CD8-positive, alpha-beta memory T cell (primary cell): ENCODE measurements at places on chromosomes 7 and 10.

DNA sequence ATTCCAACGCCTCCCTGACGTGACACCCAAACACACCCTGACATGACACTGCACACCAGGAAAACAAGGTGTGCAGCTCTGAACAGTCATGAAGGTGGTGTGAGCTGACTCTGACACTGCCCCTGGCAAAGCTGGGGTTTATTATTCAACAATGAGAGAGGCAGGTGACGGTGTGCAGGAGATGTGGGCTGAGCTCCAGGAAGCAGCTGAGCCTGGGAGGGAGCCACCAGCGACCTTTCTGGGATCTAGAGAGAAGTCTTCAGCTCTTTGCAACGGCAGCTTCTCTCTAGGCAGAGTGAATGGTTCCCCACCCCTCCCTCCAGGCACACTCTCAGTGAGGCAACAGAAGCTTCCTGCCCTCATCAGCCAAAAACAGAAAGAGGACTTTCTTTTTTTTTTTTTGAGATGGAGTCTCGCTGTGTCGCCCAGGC, 65.6 kb downstream of the SH3PXD2A start:
- DNase-seq, result no peak

- no peak for DNase-seq
Measured at GRCh38 chr7:11153694-11154093, 180.0 kb downstream of the PHF14 start.

- DNase-seq, result no peak
Measured at GRCh38 chr7:93622036-93623033, 47.8 kb upstream of the CALCR start.

GRCh38 chr10:13118784-13119410, 18.9 kb downstream of the OPTN start:
- no peak for DNase-seq

DNA sequence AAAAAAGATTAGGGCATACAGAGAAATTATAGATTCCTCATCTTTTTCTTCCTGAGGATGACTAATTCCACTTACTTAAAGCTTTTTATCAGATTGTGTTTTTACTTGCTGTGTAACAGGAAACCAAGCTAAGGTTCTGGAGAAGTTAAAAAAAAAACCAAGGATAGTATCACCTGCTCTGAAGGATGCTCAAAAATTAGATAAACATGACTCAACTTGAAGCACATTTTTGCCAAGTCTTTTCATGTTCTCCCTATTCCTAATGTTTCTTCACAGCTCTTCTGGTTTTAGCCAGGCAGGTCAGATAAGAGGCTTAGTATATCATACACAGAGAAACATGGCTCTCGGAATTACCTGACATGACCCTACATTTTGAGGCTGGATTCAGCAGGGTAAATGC, 90.3 kb downstream of the CPEB3 start:
- DNase-seq, result no peak

DNA sequence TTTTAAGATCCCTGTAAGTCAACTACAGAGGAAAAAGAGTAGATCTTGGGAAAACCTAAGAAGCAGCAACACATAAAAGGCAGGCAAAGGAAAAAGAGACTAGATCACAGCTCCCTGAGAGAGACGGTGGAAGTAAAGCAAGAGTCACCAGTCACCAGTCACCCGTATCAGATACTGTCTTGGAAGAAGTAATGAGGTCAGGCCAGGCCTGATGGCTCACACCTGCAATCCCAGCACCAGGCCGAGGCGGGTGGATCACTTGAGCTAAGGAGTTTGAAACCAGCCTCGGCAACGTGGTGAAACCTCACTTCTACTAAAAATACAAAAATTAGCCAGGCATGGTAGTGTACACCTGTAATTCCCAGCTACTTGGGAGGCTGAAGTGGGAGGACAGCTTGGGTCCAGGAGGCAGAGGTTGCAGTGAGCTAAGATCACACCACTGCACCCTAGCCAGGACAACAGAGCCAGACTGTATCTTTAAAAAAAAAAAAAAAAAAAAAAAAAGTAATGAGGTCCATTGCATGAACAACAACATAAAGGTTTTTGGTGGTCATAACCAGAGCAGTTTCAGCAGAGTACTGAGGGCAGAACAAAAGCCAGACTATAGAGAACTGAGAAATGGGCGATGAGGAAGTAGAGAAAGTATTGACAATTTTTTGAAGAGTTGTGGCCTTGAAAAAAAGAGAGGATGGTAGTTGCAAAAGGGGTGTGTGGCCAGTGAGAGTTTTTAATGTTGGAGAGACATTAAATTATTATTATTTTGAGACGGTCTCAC, 16.9 kb downstream of the ZNF713 start:
- DNase-seq, result no peak

- DNase-seq, result no peak
Measured at GRCh38 chr7:36570528-36571189, 153.6 kb downstream of the AOAH start.

DNA sequence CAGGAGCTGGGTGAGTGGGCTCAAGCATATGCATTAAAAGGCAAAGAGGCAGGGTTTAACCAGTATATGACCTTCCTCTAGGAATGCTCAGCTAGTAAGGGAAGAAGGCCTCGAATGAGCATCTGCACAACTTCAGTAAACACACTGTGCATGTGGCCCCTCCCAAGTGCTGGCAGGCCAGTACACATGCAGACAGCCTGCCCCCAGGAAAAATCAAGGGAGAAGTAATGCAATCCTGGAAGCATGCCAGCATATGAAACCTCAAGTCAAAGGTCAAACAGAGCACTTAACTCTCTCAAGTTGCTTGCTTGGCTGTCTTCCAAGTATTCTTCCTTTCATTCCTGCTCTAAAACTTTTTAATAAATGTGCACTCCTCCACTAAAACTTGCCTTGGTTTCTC, 208.4 kb downstream of the ACTR3B start:
- no peak for DNase-seq

DNA sequence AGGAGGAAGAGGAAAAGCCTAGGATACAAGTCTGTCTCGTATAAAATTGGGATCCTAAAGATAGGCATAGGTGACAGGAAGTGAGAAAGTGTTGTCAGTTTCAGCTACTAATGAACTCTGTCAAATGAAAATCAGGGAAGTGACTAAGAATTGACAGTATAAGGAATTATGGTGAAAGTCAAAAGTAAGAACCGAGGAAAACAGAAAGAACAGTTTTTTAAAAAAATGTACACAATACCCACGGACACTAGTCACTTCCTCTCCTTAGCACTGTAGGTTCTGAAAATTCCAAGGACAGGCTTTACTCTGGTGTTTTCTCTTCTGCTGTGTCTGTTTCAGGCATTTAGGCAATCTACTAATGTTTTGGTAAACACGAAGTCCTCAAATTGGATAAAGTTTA, 42.3 kb downstream of the ATAD1 start:
- DNase-seq, result no peak

- no peak for DNase-seq
Measured at GRCh38 chr7:115379321-115379720, 457.4 kb downstream of the MDFIC start.

- no peak for DNase-seq
Measured at GRCh38 chr10:18414061-18414460, 237.3 kb downstream of the NSUN6 start.

- no peak for DNase-seq
Measured at GRCh38 chr7:157480371-157481050, 143.7 kb downstream of the DNAJB6 start.

DNA sequence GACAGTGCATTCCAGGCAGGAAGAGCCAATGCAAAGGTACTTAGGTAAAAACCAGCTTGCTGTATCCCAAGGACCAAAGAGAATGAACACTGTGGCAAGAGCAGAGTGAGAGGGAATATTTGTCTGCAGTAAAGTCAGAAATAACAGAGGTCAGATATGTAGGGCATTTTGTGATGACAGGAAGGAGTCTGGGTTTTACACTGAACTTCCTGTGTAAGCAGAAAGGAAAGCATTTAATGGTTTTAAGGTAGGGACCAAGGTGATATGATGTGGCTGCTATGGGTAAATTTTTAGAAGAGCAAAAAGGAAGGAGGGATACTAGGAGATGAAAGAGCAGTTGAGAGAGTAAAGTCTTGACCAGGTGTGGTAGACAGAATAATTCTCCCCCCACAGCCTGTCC, 10.1 kb downstream of the ABCB1 start:
- DNase-seq, result no peak

- DNase-seq, result no peak
Measured at GRCh38 chr10:113023017-113023416, 73.0 kb downstream of the TCF7L2 start.

DNA sequence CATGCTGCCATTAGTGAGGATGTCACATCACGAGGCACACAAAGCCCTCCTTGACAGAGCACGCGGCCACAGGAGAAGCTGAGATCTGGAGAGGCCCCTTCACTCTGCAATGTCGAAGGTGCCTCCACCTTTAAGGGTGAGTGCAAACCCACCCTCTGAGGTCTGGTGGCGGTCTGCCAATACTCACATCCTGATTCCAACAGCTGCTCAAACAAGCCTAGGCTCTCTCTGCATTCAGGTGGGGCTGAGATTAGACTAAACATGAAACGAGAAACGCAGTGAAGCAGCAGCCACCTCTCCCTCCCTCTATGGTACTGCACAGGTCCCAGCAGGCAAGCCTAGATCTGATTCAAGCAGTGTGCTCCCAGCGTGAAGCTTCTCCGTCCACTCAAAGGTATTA, 151.8 kb downstream of the TCERG1L start:
- no peak for DNase-seq

DNA sequence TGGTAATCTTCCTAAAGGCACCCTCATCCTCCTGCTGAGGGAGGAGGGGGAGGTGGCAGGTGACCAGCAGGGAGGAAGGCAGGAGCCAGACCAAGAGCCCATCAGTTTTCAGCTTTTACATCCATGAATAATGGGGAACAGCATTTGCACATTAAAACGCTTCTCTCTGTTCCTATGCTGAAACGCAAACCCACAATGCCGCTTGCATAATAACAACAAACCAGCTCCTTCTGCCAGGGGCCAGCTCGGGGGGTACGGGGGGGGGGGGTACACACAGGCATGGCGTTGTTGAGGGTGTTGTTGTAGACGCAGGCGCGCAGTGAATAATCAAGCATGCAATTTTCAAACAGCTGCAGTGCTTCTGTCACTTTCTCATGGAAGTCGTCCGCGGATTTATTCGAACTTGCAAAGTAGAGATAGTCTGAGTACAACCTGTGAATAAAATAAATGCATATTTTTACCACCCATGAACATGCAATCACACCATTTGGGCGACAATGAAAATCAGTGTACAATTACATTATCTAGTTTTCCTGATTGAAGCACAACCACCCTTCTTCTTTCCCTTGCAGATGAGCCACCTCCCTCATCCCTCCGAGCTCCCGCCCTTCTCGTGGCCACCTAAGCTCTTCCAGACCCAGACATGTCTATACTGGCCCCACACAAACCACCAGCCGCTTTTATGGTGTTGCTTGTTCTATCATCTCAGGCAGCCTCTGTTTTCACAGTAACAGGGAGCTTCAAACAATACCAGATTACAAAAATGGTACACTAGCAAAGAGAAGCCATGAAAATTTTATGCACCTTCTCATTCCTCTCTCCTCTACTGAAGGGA, 72.2 kb downstream of the CHST15 start:
- no peak for DNase-seq

- no peak for DNase-seq
Measured at GRCh38 chr7:47758546-47758945, 176.6 kb upstream of the TNS3 start.

DNA sequence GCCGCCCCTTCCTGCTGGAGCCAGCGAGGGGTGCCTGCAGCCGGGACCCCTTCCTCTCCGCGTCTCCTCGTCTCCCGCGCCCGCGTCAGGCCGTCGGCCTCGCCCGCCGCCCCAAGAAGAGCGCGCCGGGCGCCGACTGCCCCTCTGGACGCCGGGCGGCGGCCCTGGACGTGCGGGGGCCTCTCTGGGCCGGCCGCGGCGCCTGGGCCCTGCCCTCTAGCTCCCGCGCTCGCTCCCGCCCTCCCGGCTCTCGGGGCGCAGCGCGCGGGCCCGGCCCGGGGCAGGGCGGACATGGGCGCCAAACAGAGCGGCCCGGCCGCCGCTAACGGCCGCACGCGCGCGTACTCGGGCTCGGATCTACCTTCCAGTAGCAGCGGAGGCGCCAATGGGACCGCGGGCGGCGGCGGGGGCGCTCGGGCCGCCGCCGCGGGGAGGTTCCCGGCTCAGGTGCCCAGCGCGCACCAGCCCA, 704 bp downstream of the ZNRF2 start:
- DNase-seq, result no peak

DNA sequence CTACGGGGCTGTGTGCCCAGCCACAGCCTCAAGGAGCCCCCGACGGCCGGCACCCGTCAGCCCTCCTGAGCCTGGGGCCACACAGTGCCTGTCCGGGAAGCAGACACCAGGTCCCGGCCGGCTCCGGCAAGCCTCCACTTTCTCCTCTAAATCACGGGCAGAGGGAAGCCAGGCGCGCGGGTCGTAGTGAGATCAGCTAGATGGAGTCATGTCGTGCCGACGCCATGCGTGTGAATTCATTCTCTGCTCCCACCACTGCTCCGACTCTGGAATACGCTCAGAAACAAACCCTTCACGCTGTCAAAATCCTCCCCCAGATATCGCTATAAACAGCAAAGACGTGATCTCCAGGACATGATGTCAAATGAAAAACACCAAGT, 93.7 kb upstream of the DNAAF5 start:
- no peak for DNase-seq

GRCh38 chr10:121310151-121310711, 288.0 kb downstream of the FGFR2 start:
- no peak for DNase-seq

DNA sequence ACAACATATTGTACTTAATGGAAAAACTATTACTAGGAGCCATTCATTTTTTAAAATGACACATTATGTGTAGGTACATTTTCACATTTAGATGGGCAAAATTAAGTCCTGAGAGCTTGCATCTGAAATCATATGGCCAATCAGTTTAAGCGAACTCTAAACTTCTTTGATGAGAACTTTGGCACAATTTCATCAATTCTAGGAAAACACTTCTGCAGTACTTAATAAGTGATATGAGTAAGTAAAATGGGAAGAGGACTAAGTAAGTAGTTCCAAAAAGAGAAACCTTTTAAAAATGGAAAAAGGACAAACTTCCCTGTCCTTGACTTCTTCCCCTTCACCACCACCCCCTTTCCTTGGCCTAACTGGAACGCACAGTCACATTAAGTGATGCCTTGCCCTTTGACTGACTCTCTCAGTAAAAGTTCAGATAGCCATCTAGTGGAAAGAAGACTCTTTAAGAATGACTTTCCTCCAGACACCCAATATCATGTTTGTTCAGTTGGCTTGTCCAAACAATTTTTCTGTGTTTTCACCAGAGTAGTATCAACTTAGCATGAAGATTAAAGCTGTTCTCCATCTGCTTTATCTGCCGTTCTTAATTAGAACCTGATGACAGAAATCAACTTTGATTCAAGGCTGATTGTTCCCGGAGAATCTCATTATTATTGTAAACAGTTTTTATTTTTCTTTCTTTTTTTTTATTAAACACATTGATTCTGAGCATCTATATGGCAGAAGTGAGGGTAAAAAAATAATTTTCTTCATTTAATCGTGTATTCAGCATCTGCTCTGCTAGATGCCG, 45.1 kb downstream of the CNNM2 start:
- DNase-seq, result no peak

GRCh38 chr10:1270906-1271305, 214.7 kb downstream of the WDR37 start:
- DNase-seq, result no peak

DNA sequence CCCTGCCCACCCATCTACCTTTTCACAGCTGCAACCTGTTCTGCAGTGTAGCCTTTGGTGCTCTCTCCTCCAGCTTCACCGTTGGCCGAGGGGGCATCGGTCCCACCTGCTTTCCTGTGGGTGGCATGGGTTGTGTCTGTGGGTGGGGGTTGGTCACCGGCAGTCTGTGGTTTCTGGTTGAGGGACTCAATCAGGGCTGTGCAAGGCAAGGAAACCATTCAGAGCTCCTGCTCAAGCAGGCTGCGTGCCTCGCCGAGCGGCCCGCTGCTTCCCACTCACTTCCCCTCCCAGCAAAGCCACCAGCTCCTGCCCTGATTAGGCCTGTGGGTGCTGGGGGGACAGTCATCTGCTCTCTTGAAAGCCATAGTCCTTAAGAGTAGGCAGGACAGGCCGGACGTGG, 9.8 kb downstream of the DNAJB12 start:
- DNase-seq, result no peak
